ENCODE measurements at places on chromosomes 7 and 10.

- no peak for DNase-seq
Observed at GRCh38 chr7:120733143-120733542, 124.8 kb downstream of the TSPAN12 start.

GRCh38 chr10:46530249-46531186 is 25.9 kb downstream of the GPRIN2 start:
- no peak for DNase-seq

DNA sequence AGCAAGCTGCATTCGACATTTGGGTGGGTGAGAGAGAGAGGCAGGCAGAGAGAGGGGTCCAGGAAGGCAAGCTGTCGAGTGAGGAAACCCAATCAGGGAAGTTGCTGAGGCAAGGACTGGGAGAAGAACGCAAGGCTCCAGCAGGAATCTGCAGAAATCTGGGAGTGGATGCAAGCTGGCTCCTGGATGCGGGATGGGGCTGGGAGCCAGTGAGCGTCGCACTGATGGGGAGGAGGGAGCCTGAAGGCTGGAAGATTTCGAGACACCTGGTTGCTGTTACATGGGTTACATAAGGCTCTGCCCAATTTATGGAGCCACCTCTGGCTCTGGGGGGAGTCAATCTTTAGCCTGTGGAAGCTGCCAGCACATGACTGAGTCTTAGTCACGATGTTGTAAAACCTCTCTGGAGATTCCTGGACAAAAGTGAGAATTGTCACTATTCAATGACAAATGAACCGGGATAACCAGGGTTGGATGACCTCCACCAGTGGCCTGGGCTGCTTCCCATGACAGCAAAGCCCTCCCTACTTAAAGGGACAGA is 51.1 kb upstream of the ADRB1 start:
- peak; percentile 87 for DNase-seq

DNA sequence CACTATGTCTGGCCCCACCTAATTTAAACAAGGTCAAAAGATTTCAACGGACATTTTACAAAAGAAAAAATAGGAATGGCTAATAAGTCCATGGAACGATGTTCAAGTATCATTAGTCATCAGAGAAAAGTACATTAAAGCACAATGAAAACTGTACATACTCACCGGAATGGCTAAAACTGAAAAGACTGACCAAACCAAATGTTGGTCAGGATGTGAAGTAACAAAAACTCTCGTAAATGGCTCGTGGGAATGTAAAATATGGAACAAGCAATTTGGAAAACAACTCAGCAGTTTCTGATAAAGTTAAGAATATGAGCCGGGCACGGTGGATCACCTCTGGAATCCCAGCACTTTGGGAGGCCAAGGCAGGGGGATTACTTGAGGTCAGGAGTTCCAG is 65.7 kb upstream of the PARD3 start:
- no peak for DNase-seq

DNA sequence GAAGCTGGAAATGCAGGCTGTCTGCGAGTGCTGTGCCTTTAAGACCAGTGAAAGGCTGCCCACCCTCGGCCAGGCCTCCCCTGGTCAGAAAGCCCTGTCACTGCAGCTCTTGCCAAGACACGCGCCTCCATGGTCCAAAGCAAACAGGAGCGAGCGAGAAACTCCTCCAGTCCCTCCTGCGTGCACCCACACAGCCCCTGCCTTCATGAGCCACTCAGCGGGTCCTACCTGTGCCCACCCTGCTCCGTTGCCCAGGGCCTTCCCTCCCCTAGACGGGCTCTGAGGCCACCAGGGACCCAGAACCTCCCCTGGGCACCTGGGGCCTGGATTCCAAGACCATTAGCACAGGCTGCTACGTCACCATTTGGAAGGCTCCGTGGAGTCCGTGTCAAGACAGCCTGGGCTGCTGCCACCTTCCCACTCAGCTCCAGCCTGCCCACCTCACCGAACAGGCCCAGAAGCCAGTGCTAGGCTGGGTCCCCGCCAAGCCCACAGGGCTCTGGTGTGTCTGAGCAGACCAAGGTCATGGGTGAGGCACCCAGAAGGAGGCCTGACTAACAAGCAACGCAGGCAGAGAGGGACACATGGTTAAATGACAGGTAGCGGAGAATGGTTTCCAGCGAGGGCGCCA is 144.5 kb downstream of the NEURL1 start:
- no peak for DNase-seq

GRCh38 chr7:29861884-29862283 is 55.6 kb downstream of the WIPF3 start:
- no peak for DNase-seq

GRCh38 chr7:46215987-46216567 is 295.0 kb upstream of the IGFBP3 start:
- no peak for DNase-seq

DNA sequence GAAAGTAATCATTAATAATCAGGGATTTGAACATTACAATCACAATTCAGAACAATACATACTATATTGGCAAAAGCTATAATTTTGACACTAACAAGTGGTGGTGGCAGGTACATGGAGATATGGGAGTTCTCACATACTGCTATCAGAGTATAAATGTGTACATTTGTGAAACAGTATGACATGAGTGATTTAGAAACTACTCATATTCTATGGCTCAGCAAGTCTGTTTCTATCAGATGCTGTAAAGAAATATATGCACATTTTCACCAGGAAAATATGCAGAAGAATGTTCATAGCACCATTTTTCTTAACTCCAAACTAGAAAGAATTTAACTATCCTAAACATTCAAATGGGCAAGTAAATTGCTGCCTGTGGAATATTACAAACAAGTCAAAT is 620.0 kb downstream of the SH2D4B start:
- no peak for DNase-seq

- DNase-seq = peak; percentile 35
Observed at GRCh38 chr7:90749774-90750173, 153.7 kb downstream of the CDK14 start.

- DNase-seq = no peak
Observed at GRCh38 chr7:26379711-26380110, 88.0 kb downstream of the SNX10 start.

DNA sequence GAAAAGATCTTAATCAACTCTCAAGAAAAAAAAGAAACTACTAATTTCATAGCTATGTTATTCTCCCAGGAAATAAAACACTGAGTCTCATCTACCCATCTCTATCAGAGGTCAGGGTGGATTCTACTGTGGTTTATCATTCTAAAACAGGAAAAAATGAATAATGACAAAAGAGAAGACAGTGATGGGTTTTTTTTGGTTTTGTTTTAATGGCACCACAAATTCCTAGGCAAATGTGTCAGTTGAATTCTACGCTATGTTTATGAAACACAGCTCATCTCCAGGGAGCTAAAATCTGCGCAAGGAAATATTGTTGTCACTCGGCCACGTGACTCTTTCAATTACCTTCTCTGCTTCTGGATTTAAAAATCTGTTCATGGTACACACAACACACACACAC is 393.4 kb upstream of the SORCS1 start:
- no peak for DNase-seq

- DNase-seq = no peak
Observed at GRCh38 chr7:32631021-32631420, 135.7 kb downstream of the AVL9 start.

- no peak for DNase-seq
Observed at GRCh38 chr10:91700273-91700672, 67.4 kb upstream of the PPP1R3C start.

GRCh38 chr10:8485032-8485431 is 430.5 kb downstream of the GATA3 start:
- no peak for DNase-seq

DNA sequence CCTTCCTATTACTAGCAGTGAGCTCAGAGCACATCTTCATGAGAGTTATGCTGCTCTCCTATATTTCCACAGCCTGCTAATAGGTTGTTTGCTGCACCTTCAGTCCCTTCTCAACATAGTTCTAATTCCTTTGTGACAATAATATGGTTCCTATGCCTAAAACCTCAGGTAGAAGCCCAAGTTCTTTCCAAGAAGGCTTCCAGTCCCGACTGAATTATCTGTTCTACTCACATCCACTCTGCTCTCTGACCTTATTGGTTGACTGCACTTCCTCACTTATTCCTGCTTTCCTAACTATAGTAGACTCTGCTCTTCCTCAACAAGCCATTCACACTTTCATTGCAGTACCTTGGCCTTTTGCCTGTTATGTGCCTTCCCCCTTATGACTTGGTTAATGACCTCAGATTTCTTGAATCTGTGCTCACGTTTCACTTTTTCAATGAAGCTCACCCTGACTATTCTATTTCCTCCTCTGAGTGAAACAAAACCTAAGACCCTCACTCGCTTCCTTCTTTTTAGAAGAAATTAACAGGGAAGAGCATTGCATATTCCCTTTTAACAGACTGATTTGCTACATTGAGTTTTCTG is 132.7 kb downstream of the MDFIC start:
- no peak for DNase-seq

DNA sequence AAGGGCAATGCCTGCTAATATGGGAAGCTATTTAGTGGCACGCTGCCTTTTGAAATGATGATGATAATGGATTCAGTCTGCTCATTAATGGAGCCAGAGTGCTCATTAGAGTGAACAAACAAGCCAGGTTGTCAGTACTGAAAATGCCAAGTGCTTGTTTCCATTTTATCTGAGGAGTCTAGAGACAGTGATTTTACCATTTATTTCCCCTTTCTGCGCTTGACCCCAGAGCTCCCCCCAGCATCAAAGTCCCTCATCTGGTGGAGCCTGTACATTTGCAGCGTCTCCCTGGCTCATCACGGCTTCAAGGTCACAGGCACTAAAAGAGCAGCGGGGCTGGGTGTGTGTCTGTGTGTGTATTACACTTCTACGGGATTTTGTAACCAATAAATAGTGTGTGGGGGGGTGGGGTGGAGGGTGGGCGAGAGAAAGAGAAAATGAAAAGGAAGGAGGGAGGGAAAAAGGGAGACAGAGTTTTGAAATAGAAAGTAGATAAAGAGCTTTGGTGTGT is 553.8 kb downstream of the TFEC start:
- DNase-seq = peak; percentile 94

- no peak for DNase-seq
Observed at GRCh38 chr10:103775776-103776175, 79.6 kb downstream of the SH3PXD2A start.

GRCh38 chr7:20114468-20114867 is 102.7 kb downstream of the MACC1 start:
- DNase-seq = no peak

DNA sequence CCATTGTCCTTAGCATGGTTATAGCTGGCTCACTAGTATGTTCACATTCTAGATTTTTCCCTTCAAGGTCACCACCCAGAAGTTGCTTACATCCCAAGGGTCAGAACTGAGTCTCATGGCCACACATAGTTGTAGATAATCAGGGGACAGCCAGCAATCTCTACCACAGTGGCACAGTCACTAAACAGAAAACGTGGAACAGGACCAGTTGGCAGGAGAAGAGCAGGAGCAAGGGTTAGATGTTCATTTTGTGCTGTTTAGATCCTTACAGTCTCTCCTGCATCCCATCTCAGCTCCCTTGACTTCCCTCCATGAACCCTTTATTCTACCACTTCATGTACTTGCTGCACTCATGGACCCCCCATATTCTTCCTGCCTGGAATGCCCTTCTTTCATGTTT is 73.9 kb downstream of the LRMDA start:
- no peak for DNase-seq

DNA sequence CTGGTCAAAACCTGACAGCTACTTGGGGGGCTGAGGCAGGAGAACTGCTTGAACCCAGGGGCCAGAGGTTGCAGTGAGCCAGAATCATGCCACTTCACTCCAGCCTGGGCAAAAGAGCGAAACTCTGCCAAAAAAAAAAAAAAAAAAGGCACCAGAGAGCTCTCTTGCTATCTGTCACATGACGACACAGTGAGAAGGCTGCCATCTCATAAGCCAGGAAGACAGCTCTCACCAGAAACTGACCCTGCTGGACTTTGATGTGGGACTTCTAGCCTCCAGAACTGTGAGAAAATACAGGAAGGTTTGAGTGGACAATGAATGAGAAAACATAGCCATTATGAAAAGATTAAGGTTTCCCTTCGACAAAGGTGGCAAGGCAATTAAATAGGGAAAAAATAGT is 51.1 kb upstream of the KCNIP2 start:
- DNase-seq = no peak

GRCh38 chr7:102415685-102416225 is 17.6 kb upstream of the ORAI2 start:
- no peak for DNase-seq

- no peak for DNase-seq
Observed at GRCh38 chr10:15333909-15334649, 37.0 kb downstream of the FAM171A1 start.

- no peak for DNase-seq
Observed at GRCh38 chr7:74282748-74283459, 6.3 kb upstream of the CLIP2 start.

DNA sequence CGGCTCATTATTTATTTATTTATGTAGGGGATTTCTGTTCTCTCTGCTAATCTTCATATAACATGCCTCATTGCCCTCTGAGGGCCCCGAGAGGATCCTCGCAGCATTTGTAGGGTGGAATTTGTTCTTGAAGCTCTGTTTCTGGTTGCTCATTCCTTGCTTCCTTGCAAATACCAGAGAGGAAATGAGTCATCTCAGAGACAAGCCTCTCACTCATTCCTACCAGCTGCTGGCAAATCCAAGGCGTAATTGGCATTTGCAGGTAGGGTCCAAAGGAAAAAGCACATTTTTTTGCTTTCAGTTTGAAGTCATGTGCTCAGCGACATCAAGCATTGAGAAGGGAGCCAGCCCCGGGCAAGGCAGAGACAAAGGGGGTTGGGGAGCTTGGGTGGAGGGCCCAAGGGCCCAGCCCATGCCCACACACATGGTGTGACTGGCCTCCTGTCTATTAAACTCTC is 501.6 kb downstream of the GALNT17 start:
- peak; percentile 62 for DNase-seq

GRCh38 chr7:30596014-30596641 is 1.4 kb downstream of the GARS1 start:
- DNase-seq = peak; percentile 39

- DNase-seq = no peak
Observed at GRCh38 chr7:90655566-90655965, 59.4 kb downstream of the CDK14 start.

DNA sequence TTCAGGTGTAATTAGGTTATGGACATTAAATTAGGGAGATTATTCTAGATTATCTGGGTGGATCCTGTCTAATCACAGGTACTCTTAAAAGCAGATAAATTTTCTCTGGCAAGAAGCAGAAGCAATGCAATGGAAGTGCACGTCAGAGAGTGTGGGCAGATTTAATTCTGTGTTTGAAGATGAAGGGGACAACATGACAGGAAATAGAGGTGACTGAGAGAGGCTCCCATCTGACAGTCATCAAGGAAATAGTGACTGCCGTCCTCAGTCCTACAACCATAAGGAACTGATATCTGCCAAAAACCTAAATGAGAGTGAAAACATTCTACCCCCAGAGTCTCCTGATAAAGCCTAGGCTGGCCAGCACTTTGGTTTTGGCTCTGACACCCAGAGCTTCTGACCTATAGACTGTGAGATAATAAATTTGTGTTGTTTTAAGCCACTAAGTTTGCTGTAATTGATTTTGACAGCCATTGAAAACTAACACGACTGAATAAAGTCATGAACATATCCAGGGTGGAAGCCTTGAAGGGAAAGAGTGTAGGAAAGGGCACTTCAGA is 30.5 kb upstream of the DDX50 start:
- DNase-seq = no peak
